ENCODE measurements at places on chromosomes 4 and X. TPM values are rescaled to one million over a fixed set of nuclear protein-coding genes. Genes with fewer than 3 reads are reported as not detected.
A peak's percentile ranks its signal among the peaks of the same experiment; 100 is the strongest.

ZAR1 gene
- not detected for total RNA-seq

ADH1A gene
- not detected for total RNA-seq

MGARP gene
- total RNA-seq: 0.29 TPM

HPGD gene
- total RNA-seq: 2.5 TPM

LANCL3 gene
- total RNA-seq: 0.29 TPM

SMR3B gene
- not detected for total RNA-seq

- DNase-seq: no peak
These were observed 14.1 kb downstream of the RNF212 start for GRCh38 chr4:1099270-1099669.

DNA sequence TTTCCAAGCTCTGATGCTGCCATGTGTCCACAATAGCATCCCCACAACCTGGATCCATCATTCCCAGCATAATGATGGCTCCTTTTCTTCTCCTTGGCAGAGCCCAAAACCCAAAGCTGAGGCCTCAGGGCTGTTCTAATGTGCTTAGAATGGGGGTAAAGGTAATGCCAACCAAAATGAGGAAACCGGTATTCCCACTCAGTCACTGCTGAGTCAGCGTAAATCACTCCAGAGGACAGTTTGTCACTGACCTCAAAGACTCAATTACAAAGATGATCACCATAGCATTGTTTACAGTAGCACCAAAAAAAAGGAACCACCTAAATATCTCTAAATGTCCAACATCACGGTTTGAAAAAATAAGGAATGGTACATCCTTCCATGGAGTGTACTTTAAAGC lies 41.2 kb downstream of the OTOP1 start:
- DNase-seq: no peak

- DNase-seq: peak; percentile 31
These were observed 16.0 kb downstream of the MEPE start for GRCh38 chr4:87848622-87849351.

DNA sequence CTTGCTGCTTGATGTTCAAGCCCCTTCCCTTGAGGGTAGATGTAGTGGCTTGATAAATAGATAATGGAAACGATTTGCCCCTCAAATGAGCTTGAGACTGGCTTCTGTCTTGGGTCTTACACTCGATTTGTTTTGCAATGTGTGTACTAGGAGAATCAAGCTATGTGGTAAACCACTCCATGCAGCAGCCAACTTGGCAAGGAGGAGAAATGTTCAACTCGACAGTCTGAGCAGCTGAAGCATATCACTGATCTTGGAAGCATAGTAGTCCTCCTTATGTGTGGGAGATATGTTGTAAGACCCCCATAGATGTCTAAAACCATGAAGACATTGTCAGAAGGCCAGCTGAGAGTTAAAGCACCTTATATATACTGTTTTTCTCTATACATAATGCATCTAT lies 125.3 kb downstream of the CCNG2 start:
- no peak for DNase-seq

DNA sequence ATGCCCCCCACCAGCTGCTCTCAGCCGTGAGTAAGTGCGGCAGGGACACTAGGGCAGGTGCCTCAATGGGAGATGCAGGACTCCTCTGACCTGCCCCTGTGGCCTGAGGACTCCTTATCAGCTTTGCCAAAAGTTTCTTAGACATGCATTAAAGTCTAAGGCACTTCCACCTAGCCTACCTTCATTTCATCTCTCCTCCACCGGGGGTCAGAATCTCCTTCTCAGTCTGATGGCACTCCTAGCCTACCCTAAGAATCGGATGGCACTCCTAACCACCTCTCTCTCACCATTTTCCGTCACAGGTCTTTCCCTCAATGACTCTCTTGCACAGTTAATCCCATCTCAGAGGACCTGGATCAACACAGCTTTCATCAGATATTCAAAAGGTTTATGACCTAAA lies 85.9 kb downstream of the OTC start:
- no peak for DNase-seq

DNA sequence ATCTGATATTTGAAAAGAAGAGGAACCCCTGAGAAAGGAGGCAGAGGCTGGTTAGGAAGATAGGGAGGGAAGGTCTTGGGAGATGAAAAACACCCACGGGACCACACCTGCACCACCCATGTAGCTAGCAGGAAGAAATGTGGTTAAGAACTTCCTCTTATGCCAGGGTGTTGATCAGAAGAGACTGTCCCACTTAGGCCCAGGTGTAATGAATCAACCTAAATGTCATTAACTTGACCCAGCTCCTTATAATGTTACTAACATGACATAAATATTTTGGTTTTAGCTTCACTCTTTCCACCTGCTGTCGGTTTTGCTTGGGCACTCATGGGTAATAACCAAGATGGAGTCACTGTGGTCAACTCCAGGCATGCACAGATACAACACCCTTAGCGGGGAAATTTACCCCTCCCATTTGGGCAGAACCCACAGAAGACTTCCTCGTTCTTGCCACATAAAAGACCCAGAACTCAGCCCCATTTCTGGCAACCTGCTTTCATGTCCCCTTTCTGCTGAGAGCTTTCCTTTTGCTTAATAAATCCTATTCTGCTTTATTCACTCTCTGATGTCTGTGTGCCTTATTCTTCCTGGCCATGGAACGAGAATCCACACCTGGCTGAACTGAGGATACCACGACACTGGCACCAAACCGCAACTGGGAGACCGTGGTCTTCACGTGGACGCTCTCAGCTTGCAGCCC lies 46.8 kb downstream of the ZNF141 start:
- no peak for DNase-seq

Measured in naive thymus-derived CD4-positive, alpha-beta T cell (primary cell).